Heart left ventricle (tissue), 16 donors: ENCODE measurements at places on chromosomes 12 and 14. TPM values are rescaled to one million over a fixed set of nuclear protein-coding genes. Genes with fewer than 3 reads are reported as not detected.

The CPNE6 gene
- not detected for polyA plus RNA-seq

- no peak for DNase-seq
Measured at GRCh38 chr12:111101003-111101402, 180.6 kb upstream of the MYL2 start.

DNA sequence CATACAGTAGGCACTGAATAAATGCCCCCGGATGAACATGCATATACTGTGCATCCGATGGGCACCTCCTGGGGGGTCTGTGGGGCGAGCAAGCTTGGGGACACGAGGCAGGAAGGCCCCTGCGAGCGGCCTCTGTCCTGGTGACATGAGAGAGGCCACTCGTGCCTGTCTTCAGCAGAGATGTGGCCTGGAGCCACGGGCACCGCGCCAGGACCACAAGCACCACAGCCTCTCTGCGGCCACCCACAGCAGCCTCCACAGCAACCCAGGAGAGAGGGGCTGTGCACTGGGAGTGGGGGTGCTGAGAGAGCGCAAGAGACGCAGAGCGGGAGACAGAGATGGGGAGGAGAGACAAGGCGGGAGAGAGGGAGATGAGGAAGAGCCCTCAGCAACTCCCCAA, 118.5 kb downstream of the RFLNA start:
- peak; percentile 77 for DNase-seq

The GSC gene
- not detected for polyA plus RNA-seq

GRCh38 chr14:20904393-20905029, 13.3 kb downstream of the RNASE3 start:
- no peak for DNase-seq

- DNase-seq = no peak
Measured at GRCh38 chr12:59850268-59850667, 254.4 kb downstream of the SLC16A7 start.

The HNF1A gene
- polyA plus RNA-seq = 0.03 TPM

DNA sequence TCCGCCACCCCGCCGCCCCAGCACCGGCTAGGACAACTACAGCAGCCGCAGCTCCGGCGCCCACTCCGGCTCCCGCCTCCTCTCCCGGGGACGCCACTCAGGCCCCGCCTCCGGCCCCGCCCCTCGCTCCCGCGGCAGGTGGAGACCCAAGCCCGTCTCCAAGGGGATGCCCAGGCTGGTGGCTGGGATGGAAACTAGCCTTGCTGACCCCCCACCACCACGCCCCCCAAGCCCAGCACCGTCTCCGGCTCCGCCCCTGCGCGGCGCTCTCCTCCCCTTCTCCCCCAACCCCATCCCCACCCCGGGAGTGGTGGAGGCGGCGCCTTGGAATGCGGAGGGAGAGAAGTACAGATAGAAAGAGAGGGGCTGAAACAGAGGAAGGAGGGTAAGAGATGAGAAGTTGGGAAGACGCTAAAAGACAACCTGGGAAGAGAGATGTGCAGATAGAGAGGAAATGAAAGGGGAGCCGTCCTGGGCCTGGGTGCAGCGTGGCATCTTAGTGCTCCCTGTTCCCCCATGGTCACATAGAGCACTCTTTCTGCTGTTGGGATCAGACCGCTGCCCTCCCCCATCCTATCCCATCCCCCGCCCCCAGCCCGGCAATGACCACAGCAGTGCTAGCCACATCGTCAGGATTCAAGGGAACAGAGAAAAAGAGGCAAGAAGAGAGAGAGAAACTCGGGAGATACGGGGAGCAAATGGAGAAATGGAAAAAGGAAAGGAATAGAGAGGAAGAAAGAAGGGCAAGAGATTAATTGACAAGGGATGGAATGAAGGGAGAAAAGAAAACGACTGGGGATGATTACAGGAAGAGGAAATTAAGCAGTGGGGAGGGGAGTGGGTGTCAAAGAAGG, at the start of gene ITGA7:
Gene ITGA7 (minus strand): TSS at position 64 of the 854 bp plus-strand sequence. CDS start 222 bp downstream, outside the sequence.
- DNase-seq = peak; percentile 92

The MYF5 gene
- polyA plus RNA-seq = not detected

The MGAT4C gene
- 0.57 TPM for polyA plus RNA-seq

DNA sequence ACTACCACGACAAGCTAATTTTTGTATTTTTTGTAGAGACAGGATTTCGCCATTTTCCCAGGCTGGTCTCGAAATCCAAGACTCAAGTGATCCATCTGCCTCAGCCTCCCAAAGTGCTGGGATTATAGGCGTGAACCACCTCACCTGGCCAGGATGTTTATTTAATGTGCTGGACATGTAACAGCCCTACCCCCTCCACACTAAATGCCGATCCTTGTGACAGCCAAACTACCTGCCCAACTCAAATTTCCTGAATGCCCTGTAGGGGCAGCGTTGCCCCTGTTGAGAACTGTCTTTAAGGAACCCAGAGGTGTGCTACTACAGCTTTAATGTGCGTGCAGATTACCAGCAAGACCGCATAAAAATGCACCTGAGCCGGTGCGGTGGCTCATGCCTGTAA, 48.1 kb downstream of the KCNK13 start:
- DNase-seq = no peak

DNA sequence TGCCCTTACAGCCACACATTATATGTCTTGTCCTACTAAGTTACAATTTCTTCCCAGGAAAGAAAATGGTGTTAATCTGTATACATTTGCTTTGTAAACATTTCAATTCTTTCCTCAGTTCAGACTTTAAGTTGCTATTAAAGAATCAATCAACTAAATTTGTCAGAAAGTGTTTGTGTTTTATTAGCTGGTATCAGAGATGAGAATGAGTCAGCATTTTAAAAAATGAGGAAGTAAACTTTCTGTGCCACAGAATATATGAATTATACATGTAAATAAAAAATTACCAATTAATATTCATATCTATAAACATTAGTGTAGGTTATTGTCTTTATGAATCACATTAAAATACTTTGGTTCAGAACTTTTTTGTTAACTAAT, 82.0 kb downstream of the LMO3 start:
- no peak for DNase-seq

- no peak for DNase-seq
Measured at GRCh38 chr12:75850721-75851462, 180.7 kb downstream of the PHLDA1 start.

The VPS33A gene
- polyA plus RNA-seq = 5.6 TPM

DNA sequence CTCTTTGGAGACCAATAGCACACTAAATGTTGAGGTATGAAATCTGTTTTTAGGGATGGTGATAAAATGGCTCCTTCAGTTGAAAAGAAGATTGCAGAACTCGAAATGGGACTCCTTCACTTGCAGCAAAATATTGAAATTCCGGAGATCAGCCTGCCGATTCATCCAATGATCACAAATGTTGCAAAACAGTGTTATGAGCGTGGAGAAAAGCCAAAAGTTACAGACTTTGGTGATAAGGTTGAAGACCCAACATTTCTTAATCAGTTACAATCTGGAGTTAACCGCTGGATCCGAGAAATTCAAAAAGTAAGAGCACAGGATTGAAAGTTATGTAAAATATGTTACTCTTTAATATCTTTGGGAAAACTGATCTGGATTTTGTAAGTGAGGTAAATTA, 15.3 kb downstream of the DYNC1H1 start:
- DNase-seq = no peak

The PALS1 gene
- 9.5 TPM for polyA plus RNA-seq

The OR4N2 gene
- not detected for polyA plus RNA-seq
